ENCODE measurements at places on chromosomes 13 and 19.

DNA sequence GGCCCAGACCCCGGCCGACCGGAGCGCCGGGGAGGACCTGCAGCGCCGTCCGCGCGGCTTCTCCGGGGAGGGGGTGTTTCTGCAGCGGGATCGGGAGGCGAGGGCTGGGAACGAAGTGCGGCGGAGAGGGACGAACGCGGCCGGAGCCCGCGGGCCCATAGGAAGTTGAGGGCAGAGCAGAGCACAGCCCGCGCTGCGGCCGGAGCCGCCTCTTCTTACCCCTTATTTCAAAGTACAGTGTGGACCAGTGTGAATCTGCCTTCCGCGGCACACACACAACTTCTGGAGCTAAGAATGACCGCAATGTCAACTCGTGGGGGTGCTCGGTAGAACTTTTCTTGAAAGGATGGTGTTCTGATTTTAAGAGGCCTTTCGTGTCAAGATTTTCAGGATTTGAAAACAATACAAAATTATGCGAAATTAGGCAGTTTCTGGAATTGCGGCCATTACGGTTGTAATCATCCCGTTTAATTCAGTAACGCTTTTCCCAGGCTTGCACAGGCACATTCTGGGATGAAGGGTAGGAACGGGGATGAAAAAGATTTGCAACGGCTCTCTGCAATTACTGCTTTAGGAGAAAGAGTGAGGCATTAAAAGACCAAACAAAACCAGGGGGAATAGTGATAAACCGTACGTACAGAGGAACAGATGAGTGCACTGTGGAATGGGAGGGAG, 821 bp downstream of the TDRD3 start:
- no peak for DNase-seq

DNA sequence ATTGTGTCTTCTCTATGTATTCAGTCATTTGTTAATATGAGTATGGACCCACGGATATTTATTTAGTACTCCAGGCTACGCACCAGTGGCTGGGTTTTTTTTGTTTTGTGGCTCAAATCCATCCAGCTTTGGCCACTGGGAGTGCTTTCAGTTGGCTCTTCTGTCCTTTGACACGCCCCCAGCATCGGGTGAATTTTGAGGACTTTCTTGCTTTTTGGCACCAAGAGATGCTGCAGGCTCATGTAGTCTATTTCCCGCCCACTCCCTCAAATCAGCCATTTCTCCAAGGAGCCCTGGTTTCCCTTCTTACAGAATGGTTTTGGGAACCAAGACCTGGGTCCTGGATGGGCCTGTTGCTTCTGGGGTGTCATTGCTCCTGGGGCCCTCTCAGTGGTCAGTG, 55.8 kb downstream of the SMARCA4 start:
- DNase-seq, result no peak

DNA sequence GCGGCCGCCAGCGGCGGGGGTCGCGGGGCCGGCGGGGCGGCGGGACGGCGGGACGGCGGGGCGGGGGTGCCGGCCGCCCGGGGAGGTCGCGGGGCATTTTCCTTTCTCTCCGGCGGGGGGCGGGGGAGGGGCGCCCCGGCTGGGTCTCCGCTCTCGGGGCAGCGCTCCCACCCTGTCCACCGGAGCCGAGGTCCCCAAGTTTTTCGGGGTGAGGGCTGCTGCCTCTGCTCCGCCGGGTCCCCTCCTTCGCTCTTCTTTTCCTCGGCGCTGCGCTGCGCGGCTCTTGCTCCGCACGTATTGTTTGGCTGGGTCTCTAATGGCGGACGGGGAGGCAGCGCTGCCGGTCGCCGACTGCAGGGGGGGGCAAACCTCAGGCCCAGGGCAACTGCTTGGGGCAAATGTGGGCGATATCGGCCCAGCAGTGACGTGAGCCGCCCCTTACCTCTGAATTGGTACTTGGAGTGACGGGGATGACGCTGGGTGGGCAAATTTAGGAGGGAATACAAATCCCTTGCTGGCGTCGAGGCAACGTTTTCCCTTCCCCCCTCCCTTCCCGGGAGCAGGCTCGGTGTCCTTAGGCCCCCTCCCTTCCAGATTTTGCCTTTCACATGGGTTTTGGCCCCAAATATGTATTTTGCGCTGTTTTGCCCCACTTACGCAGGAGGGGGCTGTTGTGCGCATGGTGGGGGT, 759 bp downstream of the ZMYM2 start:
- no peak for DNase-seq

DNA sequence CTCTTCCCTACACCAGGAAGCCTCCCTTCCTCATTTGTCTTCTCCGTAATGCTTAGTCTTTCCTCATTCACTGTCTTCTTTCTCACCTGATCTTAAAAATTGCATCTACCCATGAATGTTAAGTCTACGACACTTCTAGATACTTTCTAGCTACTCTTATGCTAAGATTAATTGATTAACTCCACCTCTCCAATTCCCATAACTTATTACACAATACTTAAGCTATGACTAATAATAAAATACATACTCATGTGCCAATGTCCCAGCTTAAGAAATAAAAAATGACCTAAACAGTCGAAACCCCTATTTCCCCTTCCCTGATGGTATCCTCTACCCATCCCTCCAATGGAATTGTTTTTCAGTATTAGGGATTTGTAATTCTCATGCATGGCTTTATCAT, 22.8 kb upstream of the ZNF527 start:
- no peak for DNase-seq

- DNase-seq, result no peak
Measured at GRCh38 chr13:95367309-95367843, 66.1 kb upstream of the ABCC4 start.

DNA sequence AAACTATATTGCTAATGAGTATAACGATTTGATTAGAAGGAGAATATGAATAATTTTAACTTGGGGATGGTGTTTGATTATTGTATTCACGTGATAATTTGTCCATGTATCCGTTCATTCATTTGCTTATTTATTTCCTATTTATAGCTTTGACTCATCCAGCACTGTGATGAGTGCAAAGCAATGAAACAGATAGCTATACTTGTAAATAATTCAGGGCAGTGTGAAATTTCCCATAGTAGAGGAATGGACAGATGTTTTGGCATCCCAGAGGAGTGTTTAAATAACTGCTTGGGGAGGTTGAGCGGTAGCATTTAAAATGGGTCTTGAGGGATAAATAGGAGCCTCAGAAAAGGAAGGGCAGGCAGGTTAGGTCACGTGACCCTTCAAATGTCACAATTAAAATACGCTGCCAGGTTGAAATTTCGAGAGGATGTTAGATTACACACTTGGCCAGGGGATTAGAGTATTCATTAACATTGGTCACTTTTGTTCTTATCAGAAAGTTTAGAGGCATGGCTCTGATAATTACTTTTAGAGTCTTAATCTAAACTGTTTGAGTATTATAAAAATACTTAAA, 14.7 kb downstream of the FGF9 start:
- no peak for DNase-seq

DNA sequence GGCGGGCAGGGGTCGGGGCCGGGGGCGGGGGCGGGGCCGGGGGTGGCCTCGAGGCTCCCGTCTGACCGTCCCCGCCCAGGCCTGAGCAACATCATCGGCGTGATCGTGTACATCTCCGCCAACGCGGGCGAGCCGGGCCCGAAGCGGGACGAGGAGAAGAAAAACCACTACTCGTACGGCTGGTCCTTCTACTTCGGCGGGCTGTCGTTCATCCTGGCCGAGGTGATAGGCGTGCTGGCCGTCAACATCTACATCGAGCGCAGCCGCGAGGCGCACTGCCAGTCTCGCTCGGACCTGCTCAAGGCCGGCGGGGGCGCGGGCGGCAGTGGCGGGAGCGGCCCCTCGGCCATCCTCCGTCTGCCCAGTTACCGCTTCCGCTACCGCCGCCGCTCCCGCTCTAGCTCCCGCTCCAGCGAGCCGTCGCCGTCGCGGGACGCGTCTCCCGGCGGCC, 9.4 kb upstream of the CACNG6 start:
- DNase-seq, result no peak

- no peak for DNase-seq
Measured at GRCh38 chr19:28465371-28466086, 747.4 kb downstream of the UQCRFS1 start.

DNA sequence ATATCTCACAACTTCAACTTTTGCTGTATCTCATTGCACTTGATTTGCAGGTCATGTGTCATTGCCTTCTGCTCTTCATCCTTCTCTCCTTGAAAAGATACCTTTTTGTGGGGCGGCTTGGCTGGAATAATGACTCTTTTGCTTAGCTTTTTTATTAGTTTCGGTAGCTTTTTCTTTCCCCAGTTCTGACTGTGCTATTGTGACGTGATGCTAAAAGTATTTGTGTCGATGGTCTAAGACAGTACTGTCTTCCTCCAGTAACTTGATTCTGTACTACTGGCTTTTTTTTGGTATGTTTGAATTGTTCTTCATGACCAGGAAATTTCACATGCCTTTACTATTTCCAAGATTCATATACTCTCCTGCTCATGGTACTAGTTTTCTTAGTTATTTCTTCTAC, 63.1 kb downstream of the SLITRK1 start:
- no peak for DNase-seq
